ENCODE measurements at places on chromosomes 1 and 21.

DNA sequence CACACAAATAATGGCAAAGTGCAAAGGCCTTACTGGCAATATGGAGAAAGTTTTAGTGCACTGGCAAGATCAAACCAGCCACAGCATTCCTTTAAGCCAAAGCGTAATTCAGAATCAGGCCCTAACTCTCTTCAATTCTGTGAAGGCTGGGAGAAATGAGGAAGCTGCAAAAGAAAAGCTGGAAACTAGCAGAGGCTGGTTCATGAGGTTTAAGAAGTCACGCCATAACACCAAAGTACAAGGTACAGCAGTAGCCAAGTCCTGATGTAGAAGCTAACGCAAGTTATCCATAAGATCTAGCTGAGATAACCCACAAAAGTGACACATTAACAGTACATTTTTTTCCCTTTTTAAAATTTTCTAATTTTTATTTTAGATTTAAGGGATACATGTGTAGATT, 57.1 kb downstream of the SLC27A3 start:
- H3K27me3 ChIP-seq: no peaks in the 10 kb centered on the region
- no peak overlapping the region for H3K27ac ChIP-seq
- DNase-seq: no peak
- no peaks in the 10 kb centered on the region for H3K4me1 ChIP-seq

- H3K36me3 ChIP-seq: no peaks in the 10 kb centered on the region
- no peaks in the 10 kb centered on the region for H3K27me3 ChIP-seq
- H3K4me3 ChIP-seq: no peak overlapping the region
- peaks cover 9% of the 10 kb centered on the region for H3K4me1 ChIP-seq
These were observed 15.6 kb downstream of the LDLRAP1 start for GRCh38 chr1:25559031-25559430.

DNA sequence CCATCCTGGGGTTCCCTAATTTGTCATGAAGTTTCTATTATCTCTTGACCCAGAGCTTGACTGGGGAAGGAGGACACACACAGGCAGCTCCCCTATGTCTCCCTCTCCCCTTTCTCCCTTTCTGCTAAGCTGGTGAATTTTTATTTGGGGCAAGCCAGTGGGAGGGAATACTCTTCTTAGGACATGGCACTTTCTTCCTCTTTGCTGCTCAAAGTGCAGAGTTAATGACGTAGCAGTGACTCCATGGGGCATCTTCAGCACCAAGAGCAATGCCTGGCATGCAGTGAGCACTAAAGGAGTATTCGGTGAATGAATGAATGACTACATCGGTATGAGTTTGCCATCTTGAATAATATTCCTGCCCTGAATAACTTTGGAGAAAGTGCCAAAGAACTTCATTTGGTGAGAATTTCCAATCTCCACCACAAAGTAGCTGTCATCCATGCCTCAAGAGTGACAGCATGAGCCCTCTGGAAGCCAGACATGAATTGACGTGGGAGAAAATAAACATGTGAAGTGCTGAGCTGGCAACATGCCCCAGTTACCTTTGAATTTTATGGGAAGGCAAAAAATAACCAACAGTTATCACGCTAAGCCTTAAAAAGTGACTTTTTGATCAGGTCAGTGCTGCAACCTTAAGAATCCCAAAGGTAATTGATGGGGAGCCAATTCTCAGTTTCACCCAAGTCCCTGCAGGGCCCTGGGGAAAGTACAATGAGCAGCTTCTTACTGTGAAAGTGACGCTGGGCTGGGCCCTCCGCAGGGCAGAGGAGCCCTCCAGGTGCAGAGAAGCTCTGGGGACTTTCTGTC, 22.1 kb upstream of the ATF3 start:
- H3K4me1 ChIP-seq: no peaks in the 10 kb centered on the region
- H3K27me3 ChIP-seq: peaks cover 30% of the 10 kb centered on the region
- H3K36me3 ChIP-seq: no peaks in the 10 kb centered on the region
- DNase-seq: no peak
- H3K27ac ChIP-seq: no peak overlapping the region
- H3K4me3 ChIP-seq: no peak overlapping the region

- H3K4me3 ChIP-seq: no peak overlapping the region
- no peaks in the 10 kb centered on the region for H3K27me3 ChIP-seq
- no peak for DNase-seq
These were observed 21.8 kb upstream of the IKBKE start for GRCh38 chr1:206448471-206448870.

- no peak overlapping the region for H3K27ac ChIP-seq
- H3K4me3 ChIP-seq: no peak overlapping the region
- peaks cover 65% of the 10 kb centered on the region for H3K36me3 ChIP-seq
- H3K4me1 ChIP-seq: no peaks in the 10 kb centered on the region
- no peak for DNase-seq
These were observed 35.0 kb downstream of the PARP1 start for GRCh38 chr1:226372885-226373284.

GRCh38 chr1:178308438-178308837, 188.3 kb downstream of the CLEC20A start:
- no peak for DNase-seq
- H3K36me3 ChIP-seq: no peaks in the 10 kb centered on the region
- no peaks in the 10 kb centered on the region for H3K27me3 ChIP-seq
- no peaks in the 10 kb centered on the region for H3K4me1 ChIP-seq
- H3K27ac ChIP-seq: no peak overlapping the region

GRCh38 chr1:110440877-110441276, 10.1 kb upstream of the PROK1 start:
- no peak for DNase-seq
- no peak overlapping the region for H3K27ac ChIP-seq
- no peak overlapping the region for H3K4me3 ChIP-seq

DNA sequence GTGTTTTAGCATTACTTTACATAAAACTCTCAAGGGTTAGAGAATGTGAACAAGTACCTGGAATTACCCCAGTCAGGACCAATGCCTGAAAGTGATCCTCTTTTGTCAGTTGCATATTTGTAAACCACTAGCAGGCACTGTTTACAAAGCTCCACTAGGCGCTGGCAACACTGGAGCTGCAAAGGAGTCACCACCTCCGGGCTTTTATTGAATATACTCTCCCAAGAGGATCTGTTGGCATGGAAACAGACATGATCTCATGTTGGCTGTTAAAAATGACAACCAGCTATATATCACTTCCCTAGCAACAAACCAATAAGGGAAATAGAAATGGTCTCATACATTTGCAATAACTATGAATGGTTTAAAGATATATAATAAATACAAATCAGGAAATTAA, 116.0 kb downstream of the TTLL7 start:
- no peaks in the 10 kb centered on the region for H3K27me3 ChIP-seq
- DNase-seq: no peak
- H3K4me1 ChIP-seq: no peaks in the 10 kb centered on the region
- H3K4me3 ChIP-seq: no peak overlapping the region

GRCh38 chr1:17013491-17014320, 2.0 kb upstream of the ATP13A2 start:
- no peak overlapping the region for H3K4me3 ChIP-seq
- peaks cover 5% of the 10 kb centered on the region for H3K36me3 ChIP-seq
- peaks cover 22% of the 10 kb centered on the region for H3K4me1 ChIP-seq
- no peak for DNase-seq
- H3K27ac ChIP-seq: no peak overlapping the region

DNA sequence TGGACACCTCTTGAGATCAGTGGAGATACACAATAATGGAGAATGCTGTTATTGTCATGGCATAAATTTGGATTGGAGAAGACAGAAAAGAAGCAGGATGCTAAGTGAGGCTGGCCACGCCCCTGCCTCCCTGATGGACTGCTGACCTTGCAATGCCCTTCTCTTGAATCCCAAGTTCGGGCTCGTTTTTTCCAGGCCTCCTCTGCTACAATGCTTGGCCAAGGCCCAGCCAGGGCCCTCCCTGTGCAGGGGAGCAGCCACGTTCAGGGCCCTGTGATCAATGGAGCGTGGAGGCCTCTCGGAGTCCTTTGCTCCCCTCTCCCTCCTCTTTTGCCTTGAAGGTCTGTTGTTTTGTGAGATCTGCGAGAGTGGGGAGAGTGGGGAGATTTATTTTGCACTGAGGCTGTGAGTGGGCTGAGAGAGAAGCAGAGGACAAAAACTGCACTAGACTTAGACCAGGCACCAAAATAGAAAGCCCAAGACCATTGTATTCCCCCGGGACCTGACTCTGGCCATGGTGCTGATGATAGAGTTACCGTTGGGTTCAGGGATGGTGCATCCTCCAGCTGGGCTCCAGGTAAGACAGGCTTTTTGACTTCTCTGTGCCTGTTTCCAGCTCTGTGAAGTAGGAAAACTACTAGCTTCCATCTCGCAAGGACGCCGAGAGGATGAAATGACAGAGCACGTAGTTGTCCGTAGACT, 268.6 kb downstream of the KAZN start:
- H3K4me3 ChIP-seq: no peak overlapping the region
- no peak for DNase-seq
- peaks cover 13% of the 10 kb centered on the region for H3K4me1 ChIP-seq
- no peaks in the 10 kb centered on the region for H3K27me3 ChIP-seq
- H3K36me3 ChIP-seq: no peaks in the 10 kb centered on the region
- H3K27ac ChIP-seq: no peak overlapping the region

- H3K27me3 ChIP-seq: no peaks in the 10 kb centered on the region
- H3K27ac ChIP-seq: no peak overlapping the region
- no peaks in the 10 kb centered on the region for H3K36me3 ChIP-seq
- DNase-seq: no peak
These were observed 29.1 kb upstream of the GFI1 start for GRCh38 chr1:92515796-92516201.

DNA sequence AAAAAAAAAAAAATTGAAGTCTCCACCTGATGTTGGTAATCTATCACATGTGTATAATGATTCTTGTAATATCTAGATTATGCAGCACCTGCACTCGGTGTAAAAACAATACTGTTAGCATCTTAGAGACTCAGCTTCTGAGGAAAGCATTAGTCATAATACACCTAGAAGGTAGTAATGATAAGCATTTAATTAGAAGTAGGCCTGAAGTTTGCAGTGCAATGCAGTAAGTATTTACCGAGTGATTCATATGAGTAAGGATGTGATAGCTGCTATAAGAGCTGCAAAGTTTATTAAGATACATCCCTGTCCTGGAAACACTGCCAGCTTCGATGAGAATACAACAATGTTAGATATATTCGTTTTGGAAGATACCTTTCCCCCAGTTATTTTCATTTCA, 196.4 kb downstream of the GREM2 start:
- no peak for DNase-seq
- no peaks in the 10 kb centered on the region for H3K27me3 ChIP-seq
- no peak overlapping the region for H3K27ac ChIP-seq
- H3K36me3 ChIP-seq: no peaks in the 10 kb centered on the region
- H3K4me1 ChIP-seq: no peaks in the 10 kb centered on the region

- H3K4me1 ChIP-seq: peaks cover 2% of the 10 kb centered on the region
- H3K4me3 ChIP-seq: no peak overlapping the region
- H3K27me3 ChIP-seq: no peaks in the 10 kb centered on the region
These were observed 74.4 kb upstream of the GRIK3 start for GRCh38 chr1:37108596-37109188.

DNA sequence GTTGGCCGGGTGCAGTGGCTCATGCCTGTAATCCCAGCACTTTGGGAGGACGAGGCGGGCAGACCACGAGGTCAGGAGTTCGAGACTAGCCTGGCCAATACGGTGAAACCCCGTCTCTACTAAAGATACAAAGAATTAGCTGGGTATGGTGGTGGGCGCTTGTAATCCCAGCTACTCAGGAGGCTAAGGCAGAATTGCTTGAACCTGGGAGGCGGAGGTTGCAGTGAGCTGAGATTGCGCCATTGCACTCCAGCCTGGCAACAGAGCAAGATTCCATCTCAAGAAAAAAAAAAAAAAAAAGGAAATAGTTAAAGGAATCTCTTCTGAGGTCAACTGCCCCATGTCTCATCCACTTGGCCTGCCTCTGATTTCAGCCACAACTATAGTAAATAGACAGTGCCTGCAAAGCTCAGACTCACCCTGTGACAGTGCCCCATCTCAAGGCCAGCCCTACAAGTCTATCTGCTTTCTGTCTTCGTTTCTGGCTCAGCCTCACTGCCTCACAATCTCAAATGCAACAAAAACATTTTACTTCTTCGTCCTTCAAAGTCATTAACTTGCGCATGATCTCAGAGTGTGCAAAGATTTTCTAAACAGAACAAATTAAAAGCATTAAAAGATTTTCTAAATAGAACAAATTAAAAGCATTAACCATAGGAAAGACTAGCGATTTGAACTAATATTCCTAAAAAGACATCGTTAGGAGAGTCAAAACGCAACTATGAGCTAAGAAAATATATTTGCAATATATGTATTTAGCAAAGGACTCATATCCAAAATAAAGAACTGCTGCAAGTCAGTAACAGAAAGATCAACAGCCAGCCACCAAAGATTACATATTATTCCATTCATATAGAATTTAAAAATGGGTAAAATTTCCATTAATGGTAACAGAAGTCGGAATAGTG, 65.0 kb upstream of the PRDX6 start:
- no peak overlapping the region for H3K4me3 ChIP-seq
- peaks cover 2% of the 10 kb centered on the region for H3K4me1 ChIP-seq
- H3K27me3 ChIP-seq: no peaks in the 10 kb centered on the region
- no peak for DNase-seq

- no peak for DNase-seq
- H3K27ac ChIP-seq: no peak overlapping the region
- H3K27me3 ChIP-seq: no peaks in the 10 kb centered on the region
- no peaks in the 10 kb centered on the region for H3K36me3 ChIP-seq
- no peak overlapping the region for H3K4me3 ChIP-seq
These were observed 740.5 kb upstream of the B3GALT2 start for GRCh38 chr1:193926956-193927355.

DNA sequence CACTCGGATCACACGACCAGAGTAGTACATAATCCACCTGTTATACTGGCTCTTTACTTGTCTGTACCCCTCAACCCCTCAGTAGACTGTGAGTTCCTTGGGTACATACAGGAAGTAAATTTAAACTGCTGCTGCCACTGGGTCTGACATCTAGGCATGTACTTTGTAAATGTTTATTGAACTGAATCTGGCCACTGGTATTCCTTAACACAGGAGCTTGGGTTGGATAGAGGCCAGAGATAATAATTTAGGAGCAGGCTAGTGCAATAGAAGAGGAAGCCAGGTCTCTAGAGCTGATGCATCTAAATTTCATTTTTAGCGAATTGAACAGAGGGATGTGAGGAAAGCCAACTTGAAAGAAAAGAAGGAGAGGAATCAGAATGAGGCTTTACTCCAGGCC, 12.4 kb downstream of the TTC4 start:
- H3K27me3 ChIP-seq: no peaks in the 10 kb centered on the region
- no peak overlapping the region for H3K27ac ChIP-seq
- no peak for DNase-seq
- no peak overlapping the region for H3K4me3 ChIP-seq
- no peaks in the 10 kb centered on the region for H3K4me1 ChIP-seq
- peaks cover 98% of the 10 kb centered on the region for H3K36me3 ChIP-seq

- H3K27me3 ChIP-seq: no peaks in the 10 kb centered on the region
- DNase-seq: no peak
- peaks cover 27% of the 10 kb centered on the region for H3K36me3 ChIP-seq
- H3K4me3 ChIP-seq: no peak overlapping the region
- H3K4me1 ChIP-seq: no peaks in the 10 kb centered on the region
These were observed 17.2 kb downstream of the DNAJC16 start for GRCh38 chr1:15543589-15544568.

GRCh38 chr1:200872446-200873115, at the start of gene GPR25:
GPR25 (plus strand) TSS chr1:200872981; CDS start chr1:200873038, 57 bp downstream.
- H3K4me3 ChIP-seq: no peak within 1 kb of the TSS
- H3K27me3 ChIP-seq: no peaks in the 10 kb centered on the region
- no peak for DNase-seq
- no peak within 1 kb of the TSS for H3K27ac ChIP-seq
